GM12892 (cell line): ENCODE measurements at places on chromosomes 6 and 20.

DNA sequence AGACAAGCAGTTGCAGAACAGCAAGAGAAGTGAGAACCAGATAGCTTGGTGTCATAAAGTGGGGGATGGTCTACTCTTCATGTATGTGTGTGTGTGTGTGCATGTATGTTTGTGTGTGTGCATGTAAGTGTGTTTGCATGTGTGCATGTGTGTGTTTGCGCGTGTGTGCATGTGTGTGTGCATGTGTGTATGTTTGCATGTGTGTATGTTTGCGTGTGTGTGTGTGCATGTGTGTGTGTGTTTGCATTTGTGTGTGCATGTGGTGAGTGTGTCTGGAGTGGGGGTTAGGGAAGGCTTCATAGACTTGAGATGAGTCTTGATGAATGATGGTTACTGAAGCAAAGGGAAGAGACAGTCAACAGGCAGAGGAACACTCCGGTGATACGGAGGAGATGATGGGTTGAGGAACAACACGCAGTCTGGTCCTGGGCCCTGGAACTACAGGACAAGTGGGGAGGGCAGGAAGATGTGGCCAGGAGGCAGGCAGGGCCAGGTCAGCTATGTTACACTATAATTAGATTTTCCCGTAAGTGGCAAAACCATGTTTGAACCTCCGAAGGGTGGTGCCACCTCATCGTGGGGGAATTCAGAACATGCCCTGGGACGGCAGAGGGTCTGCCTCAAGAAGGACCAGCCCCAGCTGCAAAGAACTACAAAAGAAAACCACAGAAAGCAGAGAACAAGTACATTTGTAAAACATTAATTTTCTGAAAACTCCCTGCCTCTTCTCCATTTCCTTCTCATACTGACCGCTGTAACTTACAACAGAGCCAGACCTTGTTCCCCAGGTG is 38.7 kb upstream of the PDE10A start:
- no peak for DNase-seq

GRCh38 chr6:47160702-47161101 is 118.6 kb upstream of the ADGRF1 start:
- no peak for DNase-seq

DNA sequence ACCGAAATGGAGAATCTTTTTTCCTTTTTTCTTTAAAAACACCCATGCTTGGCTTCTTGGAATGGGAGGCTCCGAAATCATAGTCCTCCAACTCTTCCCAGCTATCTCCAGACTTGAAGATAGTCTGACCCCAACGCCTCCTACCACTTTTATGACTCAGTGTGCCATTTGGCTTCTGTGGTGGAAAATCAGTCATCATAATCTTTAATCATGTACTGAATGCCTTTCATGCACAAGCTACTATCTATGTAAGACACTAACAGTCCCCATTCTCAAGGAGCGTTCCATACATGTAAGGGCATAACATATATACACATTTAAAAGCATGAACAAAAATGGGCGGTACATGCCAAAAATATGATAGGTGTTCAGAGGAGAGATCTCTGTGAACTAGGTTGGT is 44.1 kb downstream of the TMEM14B start:
- DNase-seq = no peak

DNA sequence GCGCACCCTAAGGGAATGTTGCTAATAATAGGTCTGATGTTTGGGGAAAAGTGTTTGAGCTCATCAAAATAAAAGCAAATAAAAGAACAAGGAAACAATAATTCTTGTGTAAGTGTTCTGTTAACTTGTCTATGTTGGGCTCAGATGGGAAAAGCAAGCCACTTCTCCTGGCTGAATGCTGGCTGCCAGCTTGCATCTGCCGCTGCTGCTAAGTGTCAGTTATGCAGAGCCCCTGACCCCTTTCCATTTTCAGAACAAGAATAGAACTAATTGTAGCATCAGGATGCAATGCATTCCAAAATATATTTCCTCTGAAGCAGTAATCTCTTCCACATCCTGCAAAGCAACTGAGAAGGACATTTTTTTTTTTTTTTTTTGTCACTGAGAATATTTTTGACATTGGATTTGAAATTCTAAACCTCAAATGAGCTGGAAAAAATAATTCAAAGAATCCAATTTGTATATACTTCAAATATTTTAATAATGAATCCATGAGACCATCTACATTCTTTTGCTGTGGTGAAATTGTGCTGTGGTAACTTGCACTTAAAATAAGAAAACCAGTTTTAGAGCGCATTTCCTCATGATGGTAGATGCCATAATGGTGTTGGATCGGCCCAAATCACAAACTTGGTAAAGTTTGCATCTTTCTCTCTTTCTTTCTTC is 43.9 kb upstream of the DEK start:
- no peak for DNase-seq

DNA sequence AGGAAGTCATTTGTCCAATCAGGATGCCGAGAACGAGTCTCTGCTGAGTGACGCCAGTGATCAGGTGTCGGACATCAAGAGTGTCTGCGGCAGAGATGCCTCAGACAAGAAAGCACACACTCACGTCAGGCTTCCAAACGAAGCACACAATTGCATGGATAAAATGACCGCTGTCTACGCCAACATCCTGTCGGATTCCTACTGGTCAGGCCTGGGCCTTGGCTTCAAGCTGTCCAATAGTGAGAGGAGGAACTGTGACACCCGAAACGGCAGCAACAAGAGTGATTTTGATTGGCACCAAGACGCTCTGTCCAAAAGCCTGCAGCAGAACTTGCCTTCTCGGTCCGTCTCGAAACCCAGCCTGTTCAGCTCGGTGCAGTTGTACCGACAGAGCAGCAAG is 281.5 kb downstream of the TSHZ2 start:
- no peak for DNase-seq
